GM12878 (cell line): ENCODE measurements at places on chromosomes 2 and 18. TPM values are rescaled to one million over a fixed set of nuclear protein-coding genes. Genes with fewer than 3 reads are reported as not detected.

STPG4 gene
- not detected in 2 replicates for total RNA-seq

MAP4K3 gene
- 0.61 and 0.95 TPM in 2 replicates for total RNA-seq

KYNU gene
- total RNA-seq = 36.8 and 38.6 TPM in 2 replicates

PUS10 gene
- 11.9 and 12.6 TPM in 2 replicates for total RNA-seq

DSC2 gene
- 3.9 and 4.4 TPM in 2 replicates for total RNA-seq

DSG4 gene
- 0.13 and 0.16 TPM in 2 replicates for total RNA-seq
